ENCODE measurements at places on chromosomes 3 and 15.

- DNase-seq: no peak
These were observed 468.4 kb upstream of the UBE2E2 start for GRCh38 chr3:22734756-22735155.

DNA sequence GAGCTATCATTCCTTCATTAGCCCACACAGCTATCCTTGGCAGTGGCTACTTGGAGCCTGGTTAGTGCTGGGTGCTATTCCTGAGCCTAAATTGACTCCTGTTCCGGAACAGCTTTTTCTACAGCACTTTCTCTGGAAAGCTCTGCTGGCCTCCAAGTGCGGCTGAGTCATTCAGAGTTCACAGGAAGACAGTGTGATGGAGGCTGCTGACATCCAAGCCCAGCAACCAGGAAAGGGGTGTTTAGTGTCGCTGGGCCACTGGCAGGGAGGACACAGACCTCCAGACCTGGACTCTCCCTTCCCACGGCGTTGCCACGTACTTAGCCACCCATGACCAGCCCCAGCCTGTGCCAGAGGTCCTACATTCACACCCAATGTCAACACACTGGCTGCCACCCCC is 28.7 kb downstream of the CACNA2D2 start:
- DNase-seq: no peak

GRCh38 chr15:89772932-89773583 is 3.1 kb upstream of the MESP2 start:
- no peak for DNase-seq

- DNase-seq: no peak
These were observed 362.8 kb downstream of the CHST2 start for GRCh38 chr3:143482106-143483088.

DNA sequence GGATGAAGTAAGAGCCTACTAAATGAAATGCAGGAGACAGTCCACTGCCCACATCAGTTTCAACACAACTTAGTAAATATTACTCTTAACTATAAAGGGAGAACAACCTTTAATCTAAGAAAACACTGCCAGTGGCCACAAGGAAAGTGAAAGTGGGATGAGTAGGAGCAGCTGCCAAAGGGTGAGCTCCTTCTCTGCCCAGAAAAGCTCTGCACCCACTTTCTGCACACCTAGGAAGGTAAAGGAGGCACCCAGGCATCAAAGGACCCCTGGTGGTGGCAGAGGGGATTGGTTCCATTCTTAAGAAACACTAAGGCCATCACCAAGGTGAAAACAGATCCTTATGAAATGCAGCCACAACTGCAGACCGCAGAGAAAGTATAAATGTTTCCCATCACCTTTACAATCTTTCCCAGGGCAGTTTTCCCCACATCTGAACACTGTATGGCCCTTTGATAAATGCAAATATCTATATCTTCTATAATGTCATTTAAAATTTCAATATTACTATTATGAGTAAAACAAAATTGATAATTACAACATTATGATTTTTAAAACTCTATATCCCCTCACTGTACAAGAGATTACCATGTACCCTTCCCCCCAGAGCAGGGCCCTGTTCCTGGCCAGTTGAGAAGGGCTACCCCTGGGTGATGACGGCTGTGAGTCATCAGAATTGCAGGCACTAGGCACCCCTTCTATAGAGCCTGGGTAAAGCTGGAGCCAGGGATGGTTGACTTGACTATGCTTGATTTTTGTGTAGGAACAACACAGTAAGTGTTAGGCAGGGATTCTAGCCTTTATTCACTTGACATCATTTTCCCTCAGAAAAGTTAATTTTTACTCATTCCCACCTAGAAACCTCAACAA is 92.0 kb downstream of the SNRK start:
- no peak for DNase-seq

DNA sequence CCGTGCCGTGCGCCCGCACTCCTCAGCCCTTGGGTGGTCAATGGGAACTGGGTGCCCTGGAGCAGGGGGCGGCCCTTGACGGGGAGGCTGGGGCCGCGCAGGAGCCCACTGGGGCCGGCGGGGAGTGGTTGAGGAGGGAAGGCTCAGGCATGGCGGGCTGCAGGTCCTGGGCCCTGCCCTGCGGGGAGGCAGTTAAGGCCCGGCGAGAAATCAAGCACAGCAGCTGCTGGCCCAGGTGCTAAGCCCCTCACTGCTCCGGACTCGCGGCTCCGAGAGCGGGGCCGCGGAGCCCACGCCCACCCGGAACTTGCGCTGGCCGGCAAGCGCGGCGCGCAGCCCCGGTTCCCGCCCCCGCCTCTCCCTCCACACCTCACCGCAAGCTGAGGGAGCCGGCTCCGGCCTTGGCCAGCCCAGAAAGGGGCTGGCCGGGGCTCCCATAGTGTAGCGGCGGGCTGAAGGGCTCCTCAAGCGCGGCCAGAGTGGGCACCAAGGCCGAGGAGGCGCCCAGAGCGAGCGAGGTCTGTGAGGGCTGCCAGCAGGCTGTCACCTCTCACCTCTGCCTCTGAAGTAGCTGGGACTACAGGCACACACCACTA is 7.8 kb downstream of the GP9 start:
- no peak for DNase-seq

DNA sequence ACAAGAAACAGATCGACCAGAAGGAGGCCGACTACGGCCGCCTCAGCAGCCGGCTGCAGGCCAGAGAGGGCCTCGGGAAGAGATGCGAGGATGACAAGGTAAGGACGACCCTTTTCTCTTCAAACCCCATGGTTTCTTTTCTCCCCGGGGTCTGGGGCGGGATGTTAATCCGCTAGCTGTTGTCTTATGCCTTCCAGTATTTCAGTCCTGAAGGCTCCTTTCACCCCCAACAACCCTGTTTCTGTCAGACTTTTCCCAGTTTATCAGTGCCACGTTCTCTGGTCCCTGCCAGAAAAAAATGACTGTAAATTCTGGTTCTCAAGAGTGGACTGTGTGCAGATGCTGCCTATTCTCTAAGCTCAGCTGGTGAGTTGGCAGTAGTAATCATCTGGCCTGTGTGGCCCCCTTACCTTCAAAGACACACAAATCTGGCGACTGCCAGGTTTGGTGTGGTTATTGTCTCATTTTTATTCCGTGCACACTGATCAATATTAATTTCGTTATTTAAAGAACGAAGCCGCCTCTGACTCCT is 806 bp downstream of the GOLM2 start:
- DNase-seq: no peak

DNA sequence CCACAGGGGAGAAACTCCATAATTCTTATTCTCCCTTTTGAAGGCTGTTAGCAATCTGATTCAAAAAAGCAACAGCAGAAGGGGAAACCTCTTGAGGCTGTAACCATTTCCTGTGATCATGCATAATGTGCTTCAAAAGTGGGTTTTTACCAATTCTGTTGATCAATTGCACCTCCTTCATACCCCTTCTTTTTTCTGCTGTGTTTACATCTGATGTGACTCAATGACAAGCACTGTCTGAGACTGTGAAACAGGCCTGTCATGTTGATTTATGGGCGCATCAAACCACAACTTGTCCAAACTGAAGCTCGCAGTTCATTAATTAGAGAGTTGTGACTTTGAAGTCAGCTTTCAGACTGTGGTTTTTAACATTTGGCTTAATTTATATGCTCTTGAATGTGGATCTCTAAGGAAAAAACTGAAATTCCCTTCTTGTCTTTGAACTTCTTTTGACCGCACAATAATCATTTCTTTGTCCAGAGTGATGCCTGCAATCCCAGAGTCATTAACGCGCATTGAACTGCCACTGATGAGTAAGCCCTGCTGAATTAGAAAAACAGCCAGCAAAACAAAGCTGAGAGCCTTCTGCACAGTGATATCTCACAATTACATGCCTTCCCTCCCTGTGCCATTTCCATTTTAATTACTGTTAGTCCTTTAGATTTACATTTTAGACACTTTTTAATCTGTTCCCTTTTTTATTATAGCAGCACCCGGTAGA is 532.8 kb downstream of the FOXP1 start:
- no peak for DNase-seq

GRCh38 chr3:16520970-16521881 is 7.7 kb upstream of the RFTN1 start:
- DNase-seq: no peak

DNA sequence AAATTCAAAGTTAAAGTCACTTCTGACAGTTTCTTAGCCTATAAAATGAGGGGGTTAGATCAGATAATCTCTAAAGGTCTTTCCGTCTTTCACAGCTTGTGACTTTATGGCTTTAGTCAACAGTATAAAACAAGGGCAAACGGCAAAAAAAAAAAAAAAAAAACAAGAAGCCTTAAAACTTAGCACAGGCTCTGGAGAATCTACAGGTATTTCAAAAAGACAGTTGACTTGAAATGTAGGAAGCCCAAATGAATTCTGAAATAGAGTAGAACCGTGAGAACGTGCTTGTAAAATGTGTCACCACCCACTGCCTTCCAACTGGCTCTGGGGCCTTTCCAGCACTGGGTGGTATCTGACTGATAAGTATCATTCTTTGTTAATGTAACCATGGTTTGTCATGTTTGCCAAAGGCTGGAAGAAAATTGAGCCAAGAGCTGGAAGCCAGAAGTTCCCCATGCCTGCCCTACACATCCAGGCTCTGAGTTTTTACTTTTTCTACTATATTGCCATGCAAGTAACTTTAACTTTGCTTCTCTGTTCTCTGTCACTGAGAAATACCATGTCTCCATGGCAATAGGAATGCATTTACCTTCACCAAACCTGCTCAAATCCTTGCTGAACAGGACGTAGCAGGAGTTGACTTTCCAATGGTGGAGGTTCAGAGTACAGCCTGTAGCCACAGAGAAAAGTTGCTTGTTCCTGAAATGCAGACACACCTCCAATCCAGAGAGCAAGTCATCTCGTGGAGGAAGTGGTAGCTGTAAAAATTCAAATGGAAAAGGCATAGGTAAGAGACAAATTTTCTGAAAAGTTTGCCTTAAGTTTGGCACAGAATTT is 35.8 kb upstream of the THSD4 start:
- DNase-seq: no peak

- no peak for DNase-seq
These were observed 164.9 kb upstream of the IL12A start for GRCh38 chr3:159823780-159824179.

DNA sequence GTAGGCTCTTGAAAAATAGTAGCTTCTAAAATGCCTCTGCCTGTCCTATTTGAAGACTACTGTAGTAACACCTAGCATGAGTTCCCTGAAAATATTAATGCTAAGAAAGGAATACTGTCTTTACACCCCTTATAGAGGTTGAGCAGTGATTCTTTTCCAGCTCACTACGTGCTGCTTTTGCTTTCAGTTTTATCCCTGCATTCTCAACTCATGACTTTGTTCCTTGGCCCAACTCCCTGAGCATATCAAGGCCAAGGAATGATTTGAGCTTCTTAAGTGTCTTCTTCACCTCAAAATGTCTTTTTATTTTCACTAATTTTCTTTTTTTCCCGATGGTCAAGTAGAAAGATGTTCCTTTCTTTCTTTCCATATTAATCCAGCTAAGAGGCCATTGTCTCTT is 16.5 kb upstream of the P2RY13 start:
- no peak for DNase-seq

DNA sequence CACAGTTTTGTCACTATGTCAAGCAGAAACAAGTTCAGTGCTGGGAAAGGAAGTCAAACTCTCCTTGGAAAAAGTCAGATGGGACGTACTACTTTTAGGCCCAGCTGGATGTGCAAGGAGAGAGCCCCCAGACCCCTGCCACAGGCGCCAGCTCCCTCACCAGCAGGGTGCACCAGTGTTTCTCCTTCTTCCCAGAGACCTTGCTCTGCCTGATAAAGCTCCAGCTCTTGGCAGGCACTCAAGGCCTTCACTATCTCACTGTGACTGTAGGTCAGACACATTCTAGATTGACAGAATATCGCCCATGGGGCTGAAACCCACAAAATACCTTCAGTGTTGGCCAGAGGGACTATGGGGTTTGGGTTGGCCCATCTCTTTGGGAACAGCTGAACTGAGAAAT is 54.8 kb upstream of the CHRNB4 start:
- DNase-seq: no peak

GRCh38 chr3:135311699-135312098 is 516.6 kb downstream of the EPHB1 start:
- no peak for DNase-seq

DNA sequence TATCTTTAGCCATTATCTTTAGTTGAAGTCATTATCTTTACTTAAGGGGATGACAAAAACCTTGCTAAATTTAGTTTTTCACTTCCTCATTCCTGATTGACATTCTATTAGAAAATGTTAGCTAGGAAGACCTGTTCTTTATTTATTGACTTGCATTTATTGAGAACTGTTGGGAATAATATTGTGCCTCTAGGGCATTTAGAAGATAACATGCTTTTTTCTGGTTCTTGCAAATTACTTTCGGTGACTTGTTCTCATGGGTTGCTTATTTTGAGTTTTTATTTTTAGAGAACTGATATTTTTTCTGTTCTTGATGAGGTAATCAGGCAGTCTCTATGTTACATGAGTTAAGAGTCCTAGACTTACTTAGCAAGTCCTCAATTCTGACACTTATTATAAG is 48.3 kb upstream of the CTDSPL start:
- no peak for DNase-seq

DNA sequence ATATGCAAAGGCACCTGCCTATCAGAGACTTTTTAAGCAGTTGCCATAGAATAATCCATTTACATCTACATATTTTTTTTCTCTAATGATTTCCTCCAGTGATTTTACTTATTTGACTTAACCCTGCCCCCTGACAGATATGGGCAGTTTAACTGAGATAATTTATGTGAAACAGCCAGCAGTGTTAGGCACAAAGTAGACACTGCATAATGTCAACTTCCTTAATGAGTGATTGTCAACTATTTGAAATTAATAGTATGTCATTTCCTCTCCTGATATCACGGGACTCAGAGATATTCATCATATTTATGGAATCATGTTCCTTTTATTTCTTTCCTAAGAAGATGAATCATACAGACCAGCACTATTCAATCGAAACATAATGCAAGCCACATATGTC is 179.9 kb upstream of the ATP10A start:
- no peak for DNase-seq

DNA sequence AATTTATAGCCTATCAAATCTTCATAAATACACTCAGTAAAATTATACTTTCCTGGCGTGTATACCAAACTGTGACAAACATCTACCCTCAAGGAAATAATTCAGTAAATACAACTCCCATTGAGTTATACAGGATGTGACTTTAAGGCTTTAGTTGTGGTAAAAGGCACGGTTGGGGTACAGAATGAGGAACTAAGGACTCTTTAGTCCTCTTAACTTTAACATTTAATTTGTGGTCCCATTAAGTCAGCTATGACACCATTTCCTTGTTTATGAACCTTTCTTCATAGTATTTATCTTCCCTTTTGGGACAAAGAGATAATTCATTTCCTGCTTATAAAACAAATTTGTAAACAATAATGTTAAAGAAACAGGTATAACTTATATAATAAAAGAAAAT is 30.2 kb downstream of the IFT80 start:
- no peak for DNase-seq

- no peak for DNase-seq
These were observed 163.9 kb downstream of the PPM1L start for GRCh38 chr3:160919942-160920341.

DNA sequence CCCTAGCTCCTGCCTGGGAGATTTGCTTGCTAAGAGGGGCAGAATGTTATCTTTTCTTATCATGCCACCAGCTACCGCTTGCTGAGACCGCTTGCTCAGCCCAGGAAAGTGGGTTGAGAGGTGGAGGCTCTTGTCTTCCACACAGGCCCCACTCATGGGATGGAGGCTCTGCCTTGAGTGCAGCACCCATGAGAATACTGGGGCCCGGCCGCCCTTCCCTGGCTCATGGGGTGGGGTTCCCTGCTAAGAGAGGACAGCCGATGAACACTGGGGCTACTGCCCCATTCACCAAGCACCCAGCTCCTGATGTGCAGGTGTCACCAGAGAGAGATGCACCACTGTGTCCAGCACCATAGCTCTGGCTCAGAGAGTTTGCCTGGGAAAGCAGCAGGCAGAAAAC is 55.2 kb downstream of the HMCES start:
- DNase-seq: no peak

GRCh38 chr15:65339416-65339815 is 34.9 kb downstream of the RNU5B-1 start:
- DNase-seq: no peak

All from esophagus squamous epithelium (tissue), 5 donors.